ENCODE measurements at places on chromosomes 1 and 21.

DNA sequence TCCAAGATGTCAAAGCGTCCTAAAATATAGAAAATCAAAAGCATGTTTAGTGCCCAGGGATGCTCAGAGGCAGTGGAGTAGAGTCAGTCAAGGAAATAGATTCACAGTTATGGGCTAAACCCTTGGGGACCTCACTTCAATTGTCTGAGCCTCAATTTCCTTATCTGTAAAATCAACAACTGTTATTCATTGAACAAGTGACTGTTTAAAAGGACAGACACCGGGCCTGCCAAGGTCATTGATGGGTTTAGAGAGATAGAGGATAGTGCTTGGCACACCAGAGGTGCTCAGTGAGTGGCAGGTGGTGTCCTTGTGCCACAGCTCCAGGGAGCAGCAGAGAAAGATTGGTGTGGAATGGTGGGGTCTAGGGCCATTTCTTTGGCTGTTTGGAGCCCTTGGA lies 12.8 kb downstream of the PLA2G5 start:
- no peak for DNase-seq

- no peak for DNase-seq
Measured at GRCh38 chr1:78427506-78427905, 63.3 kb upstream of the PTGFR start.

GRCh38 chr1:67350783-67351182 lies 43.1 kb downstream of the IL12RB2 start:
- DNase-seq: no peak

GRCh38 chr1:82451191-82451590 lies 650.5 kb downstream of the ADGRL2 start:
- DNase-seq: no peak

GRCh38 chr1:36257375-36257767 lies 33.1 kb downstream of the THRAP3 start:
- DNase-seq: no peak

DNA sequence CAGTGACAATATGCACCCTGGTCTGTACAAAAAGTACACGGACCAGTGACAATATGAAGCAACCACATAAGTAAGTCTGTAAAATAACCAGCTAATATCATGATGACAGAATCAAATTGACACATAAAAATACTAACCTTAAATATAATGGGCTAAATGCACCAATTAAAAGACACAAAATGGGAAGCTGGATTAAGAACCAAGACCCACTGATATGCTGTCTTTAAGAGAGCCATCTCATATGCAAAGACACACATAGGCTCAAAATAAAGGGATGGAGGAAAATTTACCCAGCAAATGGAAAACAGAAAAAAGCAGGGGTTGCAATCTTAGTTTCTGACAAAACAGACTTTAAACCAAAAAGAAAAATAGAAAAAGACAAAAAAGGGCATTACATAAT lies 70.4 kb upstream of the VCAM1 start:
- DNase-seq: no peak

- DNase-seq: no peak
Measured at GRCh38 chr1:51365774-51366173, 35.4 kb upstream of the TTC39A start.

DNA sequence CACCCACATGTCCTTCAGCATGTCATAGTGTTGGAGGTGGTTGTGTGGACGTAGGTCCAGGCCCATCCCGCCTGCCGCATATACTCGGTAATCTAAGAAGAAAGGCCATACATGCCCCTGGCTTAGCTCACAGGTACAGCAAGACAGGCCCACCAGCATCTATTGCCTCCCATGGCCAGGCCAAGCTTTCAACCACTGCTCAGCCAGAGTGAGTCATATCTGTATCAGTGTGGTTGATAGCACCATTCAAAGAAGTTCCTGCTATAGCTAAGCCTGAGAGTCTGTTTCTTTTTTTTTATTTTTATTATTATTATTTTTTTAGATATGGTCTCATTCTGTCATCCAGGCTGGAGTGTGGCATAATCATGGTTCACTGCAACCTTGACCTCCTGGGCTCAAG lies 17.0 kb downstream of the KLHDC8A start:
- no peak for DNase-seq

GRCh38 chr21:34133392-34133791 lies 60.0 kb downstream of the MRPS6 start:
- DNase-seq: no peak

DNA sequence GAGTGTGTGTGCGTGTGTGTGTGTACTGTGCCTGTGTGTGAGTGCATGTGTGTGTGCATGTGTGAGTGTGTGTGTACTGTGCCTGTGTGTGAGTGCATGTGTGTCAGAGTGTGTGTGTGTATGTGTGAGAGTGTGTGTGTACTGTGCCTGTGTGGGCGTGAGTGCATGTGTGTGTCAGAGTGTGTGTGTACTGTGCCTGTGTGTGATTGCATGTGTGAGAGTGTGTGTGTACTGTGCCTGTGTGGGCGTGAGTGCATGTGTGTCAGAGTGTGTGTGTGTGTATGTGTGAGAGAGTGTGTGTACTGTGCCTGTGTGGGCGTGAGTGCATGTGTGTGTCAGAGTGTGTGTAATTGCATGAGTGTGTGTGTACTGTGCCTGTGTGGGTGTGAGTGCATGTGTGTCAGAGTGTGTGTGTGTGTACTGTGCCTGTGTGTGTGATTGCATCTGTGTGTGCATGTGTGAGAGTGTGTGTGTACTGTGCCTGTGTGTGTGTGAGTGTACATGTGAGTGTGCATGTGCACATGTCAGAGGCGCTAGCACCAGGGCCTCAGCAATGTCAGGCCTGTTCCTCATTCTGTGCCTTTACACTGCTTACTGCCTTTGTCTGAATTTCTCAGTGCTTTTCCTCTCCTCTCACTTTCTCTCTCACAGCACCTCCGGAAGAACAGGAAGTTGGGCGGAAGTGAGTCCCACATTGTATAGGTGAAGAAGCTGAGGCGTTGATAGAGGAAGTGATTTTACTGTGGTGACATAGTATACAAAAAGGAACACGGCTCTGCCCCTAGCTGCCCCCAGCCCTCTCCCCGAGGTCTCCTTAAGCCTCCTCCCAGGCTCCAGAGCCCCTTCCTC lies 4.9 kb downstream of the SLC5A9 start:
- no peak for DNase-seq

DNA sequence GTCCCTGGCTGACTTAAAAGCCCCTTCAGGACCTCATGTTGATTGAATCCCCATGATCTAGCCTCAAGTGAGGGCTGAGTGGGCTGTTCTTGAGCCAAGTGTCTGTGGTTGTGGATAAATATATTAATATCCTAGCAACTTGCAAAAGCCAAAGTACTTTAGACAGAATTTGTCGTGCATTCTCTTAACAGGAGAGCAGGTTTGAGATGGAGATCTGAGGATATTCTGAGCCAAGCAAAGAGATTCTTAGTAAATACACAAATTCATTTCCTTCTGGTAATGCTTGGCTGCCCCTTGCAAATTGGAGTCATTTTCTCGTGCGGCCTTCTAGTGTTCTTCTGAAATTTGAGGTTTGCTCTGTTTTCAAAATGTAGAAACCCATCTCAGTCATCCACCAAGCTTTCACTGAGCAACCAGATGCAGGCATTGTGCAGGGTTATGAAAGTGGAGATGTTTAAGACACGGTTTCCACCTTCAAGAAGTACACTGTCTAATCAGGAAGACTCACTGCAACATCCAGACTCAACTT lies 242.1 kb upstream of the JUN start:
- no peak for DNase-seq

GRCh38 chr1:182406012-182406411 lies 5.5 kb upstream of the TEDDM1 start:
- no peak for DNase-seq

GRCh38 chr1:201253906-201254624 lies 29.2 kb upstream of the PKP1 start:
- no peak for DNase-seq

- no peak for DNase-seq
Measured at GRCh38 chr1:30042438-30043147, 680.8 kb downstream of the MATN1 start.

DNA sequence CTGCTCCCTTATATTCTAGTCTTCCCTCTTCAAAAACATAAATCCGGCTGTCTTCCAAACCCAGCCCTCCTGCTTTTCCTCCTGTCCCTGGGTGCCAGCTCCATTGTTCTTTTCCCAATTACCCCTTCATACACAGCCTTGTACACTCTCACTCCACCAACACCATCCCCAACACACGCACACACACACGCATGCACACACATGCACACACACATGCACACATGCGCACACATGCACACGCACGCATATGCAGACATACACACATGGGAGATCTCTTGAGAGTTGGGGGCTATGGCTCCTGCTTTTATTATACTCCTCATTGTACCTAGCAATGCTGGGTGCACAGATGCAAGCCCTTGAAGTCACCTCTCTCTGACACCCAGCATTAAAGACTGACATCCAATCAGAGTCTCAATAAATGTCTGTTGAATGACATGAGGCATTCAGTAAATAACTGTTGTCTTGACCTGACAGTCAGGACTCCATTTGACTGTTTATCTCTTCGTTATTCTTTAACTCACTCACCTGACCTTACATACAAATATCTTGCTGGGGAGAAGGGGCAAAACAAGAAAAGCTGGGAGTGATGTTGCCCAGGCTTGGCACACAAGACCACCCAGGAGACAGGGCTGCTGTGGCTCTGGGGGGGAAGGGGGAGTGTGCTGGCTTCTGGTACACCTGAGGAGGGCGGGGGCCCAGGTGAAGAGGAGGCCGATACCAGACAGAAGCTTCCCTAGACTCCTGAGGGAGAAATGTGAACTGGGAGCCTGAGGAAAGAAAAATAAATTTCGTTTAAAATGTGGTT lies 16.0 kb downstream of the ABCA4 start:
- DNase-seq: no peak

DNA sequence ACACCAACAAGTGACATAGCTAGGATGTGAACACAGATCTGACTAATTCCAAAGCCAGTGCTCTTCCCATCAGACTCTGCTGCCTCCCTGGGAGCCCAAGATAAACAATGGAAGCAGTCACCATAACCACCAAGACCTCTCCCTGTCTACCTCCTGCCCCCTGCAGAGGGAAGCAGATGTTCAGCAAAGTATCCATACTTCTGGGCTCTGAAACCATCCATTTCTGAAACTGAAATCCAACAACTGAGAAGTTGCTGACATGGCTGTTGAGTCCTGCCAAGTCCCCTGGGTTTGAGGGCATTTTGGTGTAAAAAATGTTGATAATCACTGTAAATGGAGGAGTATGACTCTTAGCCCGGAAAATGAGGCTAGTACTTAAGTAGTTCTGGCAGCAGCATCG lies 102.1 kb downstream of the TYW3 start:
- DNase-seq: no peak

DNA sequence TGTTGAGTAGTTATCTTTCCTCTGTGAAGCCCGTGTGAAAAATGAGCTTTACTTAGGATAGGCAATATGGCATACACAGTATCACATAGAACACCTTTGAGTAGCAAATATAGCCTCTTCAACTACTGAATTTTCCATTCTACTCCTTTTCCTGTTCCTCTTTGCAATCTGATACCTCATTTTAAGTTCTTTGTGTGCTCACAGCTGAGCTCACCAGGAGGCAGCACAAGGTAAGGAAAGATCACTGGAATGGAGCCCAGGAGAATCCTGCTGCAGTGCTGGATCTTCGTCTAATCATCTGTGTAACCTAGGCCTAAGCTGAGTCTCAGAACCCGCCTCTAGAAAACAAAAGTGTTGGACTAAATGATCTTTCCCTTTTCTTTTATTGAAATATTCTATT lies 171.0 kb downstream of the LRRC40 start:
- no peak for DNase-seq

DNA sequence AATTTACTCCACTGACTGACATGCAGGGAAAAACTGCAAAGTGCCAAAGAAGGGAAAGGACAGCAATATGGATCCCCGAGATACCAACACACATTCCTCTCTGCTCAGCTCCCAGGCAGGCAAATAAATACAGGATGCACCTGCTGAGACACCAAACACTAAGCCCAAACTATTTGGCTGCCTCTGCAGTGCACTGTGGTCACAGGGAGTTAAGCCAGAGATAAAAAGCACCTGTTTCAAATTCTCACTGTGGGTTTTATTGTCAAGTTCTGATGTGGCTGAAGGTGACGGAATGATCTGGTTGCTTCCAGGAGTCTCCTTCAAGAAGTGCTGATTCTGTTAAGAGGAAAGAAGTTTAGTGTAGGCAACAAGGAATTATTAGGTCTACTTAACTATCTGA lies 17.7 kb downstream of the TEX38 start:
- DNase-seq: no peak

DNA sequence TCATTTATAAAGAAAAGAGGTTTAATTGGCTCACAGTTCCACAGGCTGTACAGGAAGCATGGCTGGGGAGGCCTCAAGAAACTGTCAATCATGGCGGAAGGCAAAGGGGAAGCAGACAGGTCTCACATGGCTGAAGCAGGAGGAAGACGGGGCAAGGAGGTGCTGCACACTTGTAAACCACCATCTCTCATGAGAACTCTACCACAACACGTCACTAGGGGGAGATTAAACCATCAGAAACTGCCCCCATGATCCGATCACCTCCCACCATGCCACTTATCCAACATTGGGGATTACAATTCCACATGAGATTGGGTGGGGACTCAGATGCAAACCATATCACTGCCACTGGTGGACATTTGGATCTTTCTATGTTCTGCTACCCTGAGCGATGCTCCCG lies 351.4 kb downstream of the NPHP4 start:
- DNase-seq: no peak

DNA sequence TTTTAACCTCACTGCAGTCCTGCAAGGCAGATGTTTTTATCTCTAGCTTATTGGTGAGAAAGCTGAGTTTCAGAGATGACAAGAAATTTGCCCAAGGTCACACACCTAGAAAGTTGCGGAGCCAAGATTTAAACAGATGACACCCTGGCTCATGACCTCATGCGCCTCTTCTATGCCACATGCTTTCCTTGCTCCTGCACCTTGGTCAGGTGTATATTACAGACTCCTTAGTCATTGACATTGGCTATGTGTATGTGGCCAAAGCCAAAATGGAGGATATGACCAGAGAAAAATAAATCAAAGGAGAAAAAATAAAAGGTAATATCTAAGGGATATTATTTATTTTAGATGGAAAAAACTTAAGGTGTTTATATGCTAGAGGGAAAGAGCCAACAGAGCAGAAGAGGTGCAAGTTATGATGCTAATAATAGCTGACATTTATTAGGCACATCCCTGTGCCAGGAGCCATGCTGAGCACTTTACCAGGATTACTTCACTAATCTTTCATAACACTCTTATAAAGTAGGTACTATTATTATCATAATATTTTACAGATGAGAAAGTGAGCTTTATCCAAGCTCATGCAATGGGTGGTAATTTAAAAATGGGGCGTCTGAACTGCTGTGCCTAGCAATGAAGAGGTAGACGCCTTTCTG lies 13.8 kb upstream of the MYOC start:
- no peak for DNase-seq

GRCh38 chr1:238324211-238324864 lies 433.6 kb upstream of the ZP4 start:
- no peak for DNase-seq

Measured in activated gamma-delta T cell treated with anti-CD3 and anti-CD28 coated beads, Interleukin-2, amount 50 U/mL, for 16 hours (primary cell).